ENCODE measurements at places on chromosomes 12 and 14. TPM values are rescaled to one million over a fixed set of nuclear protein-coding genes. Genes with fewer than 3 reads are reported as not detected.

The NGB gene
- total RNA-seq: not detected

The C3AR1 gene
- total RNA-seq: not detected

The KICS2 gene
- 8.5 TPM for total RNA-seq

The LMO3 gene
- not detected for total RNA-seq

The ITPR2 gene
- 3.1 TPM for total RNA-seq

Measured in A549 treated with dexamethasone at 1 μM for 4 hours (cell line).